Right renal pelvis (tissue), 4 donors: ENCODE measurements at places on chromosomes 12 and 14.

DNA sequence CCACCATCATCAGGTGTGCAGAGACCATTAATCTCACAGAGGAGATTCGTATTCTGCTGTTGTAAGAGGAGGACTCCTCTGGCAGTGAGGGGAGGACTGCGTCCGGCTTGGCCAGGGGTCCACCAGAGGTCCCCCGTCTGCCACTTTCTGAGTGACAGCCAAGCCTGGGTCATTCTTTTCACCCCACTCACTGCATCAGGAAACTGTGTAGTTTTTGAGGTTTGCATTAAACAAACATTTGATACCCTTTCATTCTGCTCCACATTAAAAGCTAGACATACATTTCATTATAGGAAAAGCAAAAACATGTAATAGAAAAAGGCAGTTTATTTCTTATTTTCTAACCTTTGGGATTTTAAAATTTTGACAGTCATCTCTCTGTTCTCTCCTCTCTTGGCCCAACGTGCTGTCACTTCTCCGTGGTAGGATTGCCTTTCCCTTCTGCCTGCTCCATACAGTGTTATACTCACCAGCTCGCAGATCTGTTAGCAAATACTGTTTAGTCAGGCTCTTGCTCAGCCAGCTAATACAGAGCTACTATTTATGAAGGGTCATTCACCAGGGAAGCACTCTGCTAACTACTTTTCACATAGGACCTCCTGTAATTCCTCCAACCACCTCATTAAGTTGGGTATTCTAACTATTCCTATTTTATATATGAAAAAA, 99.3 kb downstream of the PELI2 start:
- DNase-seq: no peak

DNA sequence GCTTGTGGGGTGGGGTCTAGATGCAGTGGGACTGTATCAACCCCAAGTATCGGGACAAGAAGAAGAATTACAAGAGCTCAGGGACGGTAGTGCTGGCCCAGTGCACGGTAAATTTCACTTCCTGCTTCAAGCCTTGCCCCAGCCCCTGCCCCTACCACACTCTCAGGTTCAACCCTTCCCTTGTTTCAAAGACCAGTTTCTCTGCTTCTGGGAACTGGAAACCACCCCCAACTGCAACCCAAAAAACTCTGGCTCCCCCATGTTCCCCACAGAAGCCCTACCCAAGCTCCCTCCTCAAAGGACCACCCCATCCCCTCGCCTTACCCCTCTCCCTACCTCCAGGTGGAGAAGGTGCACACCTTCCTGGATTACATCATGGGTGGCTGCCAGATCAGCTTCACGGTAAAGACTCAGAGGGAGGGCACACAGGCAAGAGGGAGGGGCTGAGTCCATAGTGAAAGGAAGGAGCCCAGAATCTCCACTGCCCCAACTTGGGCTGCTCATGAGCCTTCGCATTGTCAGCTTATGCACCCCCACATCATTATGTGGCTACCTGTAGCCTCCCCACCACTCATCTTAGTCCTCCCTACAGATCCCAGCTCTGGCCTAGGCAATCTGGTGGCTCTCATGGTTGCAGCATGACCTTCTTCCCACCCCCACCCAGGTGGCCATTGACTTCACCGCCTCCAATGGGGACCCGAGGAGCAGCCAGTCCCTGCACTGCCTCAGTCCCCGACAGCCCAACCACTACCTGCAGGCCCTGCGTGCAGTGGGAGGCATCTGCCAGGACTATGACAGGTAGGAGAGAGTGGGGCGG, 4.3 kb downstream of the CPNE6 start:
- DNase-seq: no peak

- no peak for DNase-seq
Observed at GRCh38 chr12:65891219-65891618, 66.9 kb downstream of the HMGA2 start.

- no peak for DNase-seq
Observed at GRCh38 chr14:75821831-75822521, 159.8 kb downstream of the TGFB3 start.

- no peak for DNase-seq
Observed at GRCh38 chr14:105088812-105089745, 23.8 kb upstream of the GPR132 start.

DNA sequence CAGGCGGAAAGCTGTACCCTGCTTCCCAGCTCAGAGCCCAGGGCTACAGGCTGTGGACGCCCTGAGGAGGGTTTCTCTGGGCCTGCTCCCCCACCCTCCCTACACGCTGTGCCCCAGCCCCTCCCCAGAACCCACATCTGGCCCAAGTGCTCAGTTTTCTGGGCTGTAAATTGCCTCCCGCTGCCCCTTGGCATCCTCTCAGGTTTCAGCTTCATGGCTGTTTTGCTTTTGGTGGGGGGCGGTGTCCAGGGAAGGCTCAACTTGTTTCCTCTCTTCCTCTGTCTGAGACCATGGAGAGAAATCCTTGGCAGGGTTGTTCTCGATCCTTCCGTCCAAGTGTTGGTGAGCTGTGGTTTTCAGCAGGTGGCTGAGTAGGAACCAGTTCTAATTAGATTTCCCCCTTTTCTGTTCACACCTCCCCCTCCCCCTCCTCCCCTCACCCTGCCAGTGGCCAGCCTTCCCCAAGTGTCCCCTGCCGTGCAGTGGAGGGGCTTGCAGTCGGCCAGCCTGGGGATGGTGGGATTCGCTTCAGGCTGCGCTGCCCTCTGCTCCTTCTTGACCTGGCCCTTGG, 61.8 kb downstream of the TSPAN9 start:
- no peak for DNase-seq

DNA sequence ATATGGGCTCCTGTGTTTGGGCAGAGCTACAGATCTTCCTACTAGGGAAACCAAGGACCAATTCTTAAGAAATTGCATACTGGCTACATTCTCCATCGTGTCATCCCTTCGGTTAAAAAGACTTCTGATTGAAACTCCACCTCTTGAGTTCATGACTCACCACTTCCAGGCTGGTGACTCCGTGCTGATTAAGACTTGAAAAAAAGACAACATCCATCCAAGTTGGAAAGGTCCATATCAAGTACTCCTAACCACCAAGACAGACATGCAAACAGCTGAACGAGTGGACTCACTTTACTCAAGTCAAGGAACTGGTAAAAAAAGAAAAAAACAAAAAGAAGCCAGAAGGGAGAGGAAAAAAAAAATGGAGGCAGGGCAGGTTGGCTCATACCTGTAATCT, 63.4 kb downstream of the APOBEC1 start:
- DNase-seq: no peak

DNA sequence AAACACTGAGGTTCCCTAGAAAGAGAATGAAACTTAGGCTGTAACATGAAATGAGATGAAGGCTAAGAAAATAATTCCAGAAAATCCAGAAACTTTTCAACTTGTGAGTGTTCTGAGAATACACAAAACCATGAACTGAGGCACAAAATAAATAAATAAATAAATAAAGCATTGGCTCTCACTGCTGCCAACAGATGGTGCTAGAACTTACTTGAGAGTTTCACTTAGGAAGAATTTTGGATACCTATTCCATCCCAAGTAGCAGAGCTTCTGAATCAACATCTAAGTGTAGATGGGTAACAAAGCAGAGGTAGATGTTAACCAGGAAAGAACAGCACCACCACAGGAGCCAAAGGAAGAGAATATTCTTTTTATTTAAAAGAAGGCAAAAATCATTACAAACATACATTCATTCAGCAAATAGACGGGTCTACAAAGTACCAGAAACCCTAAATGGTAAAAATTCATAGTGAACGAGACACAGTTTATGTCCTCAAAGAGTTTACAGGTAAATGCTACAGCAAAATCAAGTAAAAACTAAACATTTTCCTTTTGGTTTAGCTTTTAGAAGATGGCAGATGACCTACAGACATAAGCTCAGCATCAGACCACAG, 16.7 kb downstream of the EPS8 start:
- no peak for DNase-seq

- DNase-seq: no peak
Observed at GRCh38 chr14:76664790-76665189, 96.5 kb upstream of the VASH1 start.

- no peak for DNase-seq
Observed at GRCh38 chr12:124901003-124901402, 13.4 kb downstream of the UBC start.

- DNase-seq: no peak
Observed at GRCh38 chr14:96126783-96127271, 77.8 kb upstream of the BDKRB2 start.

DNA sequence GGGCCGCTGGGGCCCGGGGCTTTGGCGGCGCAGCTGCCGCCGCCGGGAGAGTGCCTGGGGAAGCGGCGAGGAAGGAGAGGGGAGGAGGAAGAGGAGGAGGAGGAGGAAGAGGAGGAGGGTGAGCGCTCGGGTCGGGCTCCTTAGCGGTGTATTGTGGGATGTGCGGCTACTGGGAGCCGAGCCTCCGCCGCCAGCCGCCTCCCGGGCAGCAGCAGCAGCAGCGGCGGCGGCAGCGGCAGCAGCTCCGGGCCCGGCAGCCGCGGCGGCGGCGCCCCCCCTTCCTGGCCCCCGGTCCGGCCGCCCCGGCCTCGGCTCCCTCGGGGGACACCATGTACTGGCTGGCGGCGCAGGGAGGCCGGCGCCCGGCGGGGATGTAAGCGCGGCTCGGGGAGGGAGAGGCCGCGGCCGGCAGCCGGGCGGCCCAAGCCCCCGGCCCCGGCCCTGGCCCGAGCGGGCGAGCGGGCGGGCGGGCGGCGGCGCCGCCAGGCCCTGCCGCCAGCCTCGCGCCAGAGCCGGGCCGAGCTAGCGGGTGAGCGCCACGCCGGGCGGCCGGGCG, at the start of gene SETD1B:
TSS of gene SETD1B (plus strand) at position 149 of the 556 bp plus-strand sequence. CDS start 729 bp downstream, outside the sequence.
- DNase-seq: no peak

DNA sequence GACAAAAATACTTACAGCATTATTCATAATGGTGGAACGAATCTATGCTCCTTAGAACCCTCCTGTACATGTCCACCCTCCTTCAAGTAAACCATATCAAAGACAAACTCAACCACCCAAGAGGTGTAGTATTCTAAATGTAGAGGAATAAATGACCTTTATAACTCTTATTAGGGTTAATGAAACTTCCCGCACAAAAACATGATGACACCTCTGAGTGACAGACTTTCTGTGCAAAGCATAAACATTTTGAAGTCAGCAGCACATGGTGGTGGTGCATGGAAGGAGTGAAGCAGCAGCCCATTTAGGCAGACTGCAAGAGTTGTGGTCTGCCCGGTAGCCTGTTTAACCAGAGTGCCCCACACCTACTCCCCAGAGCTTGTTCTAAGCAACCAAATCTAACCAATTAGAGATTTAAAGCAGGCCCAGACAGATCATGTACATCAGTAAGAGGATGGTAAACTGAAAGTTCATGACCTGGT, 615 bp upstream of the ASB8 start:
- DNase-seq: no peak
